ENCODE measurements at places on chromosomes 1 and 21.

DNA sequence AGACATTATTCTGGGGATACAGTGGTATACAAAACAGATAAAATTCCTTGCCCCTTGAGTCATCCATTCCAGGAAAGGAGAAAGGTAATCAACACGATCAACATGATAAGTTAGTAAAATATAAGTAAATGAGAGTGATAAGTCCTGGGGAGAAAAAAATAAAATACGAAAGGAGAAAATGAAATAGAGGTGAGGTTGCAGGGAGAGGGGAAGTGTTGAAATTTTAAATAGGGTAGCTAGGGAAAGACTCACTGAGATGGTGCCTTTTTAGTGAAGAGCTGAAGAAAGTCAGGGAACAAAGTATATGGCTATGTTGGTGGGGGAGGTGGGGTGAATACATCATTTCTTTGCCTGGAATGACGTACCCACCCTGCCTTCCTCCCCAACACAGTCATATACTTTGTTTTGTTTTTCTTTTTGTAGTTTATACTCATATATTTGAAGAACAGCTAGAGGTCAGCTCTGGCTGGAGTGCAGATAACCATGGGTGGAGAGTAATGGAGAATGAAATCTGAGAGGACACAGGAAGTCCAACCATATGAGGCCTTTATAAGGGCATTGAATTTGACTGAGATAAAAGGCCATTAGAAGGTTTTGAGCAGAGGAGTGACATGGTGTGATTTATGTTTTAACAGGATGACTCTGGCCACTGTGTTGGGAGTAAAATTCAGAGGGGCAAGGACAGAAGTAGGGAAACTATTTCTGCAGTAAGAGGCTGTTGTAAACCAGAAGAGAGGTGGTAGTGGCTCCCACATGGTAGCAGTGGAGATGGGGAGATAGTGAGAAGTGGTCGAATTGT, 54.8 kb downstream of the OSBPL9 start:
- peak; percentile 68 for DNase-seq

DNA sequence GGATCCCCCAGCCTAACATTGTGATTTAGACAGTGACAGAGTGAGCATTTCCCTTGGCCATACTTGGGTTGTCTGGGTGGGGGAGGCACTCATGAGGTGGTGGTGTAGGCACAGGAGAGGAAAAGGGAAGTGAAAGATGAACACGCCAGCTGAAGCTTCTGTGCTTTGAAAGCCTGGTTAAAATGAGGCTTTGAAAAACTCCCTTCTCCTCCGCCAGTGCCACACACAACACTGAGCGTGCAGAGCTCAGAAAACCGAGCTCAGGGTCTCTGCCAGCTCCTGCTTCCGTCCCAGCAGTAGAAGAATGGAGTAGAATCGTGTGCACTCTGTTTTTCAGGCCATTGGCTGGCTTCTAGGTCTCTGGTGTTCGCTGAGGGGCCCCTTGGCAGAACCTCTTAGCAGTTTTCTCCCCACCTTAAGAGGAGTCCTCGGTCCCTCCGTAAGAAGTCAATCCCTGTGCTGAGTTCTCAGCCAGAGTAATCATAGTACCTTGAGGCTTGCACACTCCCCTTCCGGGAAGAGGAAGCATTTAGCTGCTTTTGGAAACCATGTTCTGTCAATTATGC, 12.9 kb downstream of the PLEKHM2 start:
- DNase-seq = no peak

GRCh38 chr1:25095635-25096200, 136.6 kb downstream of the SYF2 start:
- no peak for DNase-seq

DNA sequence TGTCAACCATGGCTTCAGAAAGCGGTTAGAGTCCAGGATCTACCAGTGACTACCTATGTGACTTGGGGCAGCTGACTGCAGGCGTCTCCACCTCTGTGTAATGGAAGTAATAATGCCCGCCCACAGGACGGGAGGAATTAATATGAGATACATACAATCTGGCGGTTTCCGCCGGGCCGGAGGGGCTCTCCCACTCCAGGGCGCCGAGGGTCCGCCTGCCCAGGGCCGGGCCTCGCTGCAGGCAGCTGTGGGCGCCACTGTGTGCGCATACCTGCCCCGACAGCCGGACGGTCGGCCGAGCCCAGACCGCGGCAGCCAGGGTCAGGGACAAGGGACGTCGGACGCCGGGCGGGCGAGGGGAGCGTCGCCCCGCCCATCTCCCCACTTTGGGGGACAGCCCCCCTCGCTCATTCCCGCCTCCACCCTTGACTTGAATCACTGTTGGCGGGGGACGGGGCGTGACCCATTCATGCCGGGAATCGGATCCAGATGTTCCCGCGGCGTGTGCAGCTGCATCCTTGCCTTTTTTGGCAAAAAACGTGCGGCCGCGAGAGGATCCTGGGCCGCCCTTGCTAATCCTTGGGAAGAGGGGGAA, 6.0 kb upstream of the SF3A3 start:
- peak; percentile 65 for DNase-seq

- DNase-seq = no peak
These were observed 39.9 kb upstream of the RGL1 start for GRCh38 chr1:183764981-183765380.

- peak; percentile 30 for DNase-seq
These were observed 347.2 kb downstream of the DISC1 start for GRCh38 chr1:231973830-231974229.

GRCh38 chr1:152657677-152658076, 5.5 kb upstream of the LCE2D start:
- no peak for DNase-seq

- DNase-seq = no peak
These were observed 92.9 kb upstream of the TSPAN2 start for GRCh38 chr1:115182012-115182715.

DNA sequence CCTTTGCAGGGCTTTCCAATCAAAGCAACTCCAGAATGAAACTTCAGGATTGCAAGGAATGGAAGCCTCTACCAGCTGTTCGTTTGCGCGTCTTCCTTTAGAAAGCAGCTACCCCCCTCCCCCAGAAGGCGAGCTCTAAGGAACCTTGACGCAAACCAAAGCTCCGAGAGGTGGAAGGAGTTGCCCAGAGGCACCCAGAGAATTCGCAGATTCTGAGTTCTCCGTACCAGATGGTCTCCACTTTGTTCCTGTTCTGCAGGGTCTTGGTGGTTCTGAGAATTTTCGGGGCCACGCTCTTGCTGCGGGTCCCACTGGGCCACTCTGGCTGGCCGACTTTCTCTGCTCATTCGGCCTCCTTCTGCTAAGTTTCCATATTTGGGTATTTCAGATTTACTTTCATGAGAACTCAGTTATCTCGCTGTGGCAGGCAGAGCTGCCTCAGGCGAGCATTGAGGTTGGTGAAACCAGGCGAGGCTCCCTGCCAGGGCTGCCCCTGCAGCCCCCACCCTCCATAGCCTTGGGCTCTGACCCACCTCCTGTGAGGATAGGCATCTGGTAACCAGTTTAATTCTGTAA, 801 bp downstream of the TRAF5 start:
- DNase-seq = peak; percentile 20

- no peak for DNase-seq
These were observed 8.2 kb downstream of the ADORA1 start for GRCh38 chr1:203135636-203136305.

DNA sequence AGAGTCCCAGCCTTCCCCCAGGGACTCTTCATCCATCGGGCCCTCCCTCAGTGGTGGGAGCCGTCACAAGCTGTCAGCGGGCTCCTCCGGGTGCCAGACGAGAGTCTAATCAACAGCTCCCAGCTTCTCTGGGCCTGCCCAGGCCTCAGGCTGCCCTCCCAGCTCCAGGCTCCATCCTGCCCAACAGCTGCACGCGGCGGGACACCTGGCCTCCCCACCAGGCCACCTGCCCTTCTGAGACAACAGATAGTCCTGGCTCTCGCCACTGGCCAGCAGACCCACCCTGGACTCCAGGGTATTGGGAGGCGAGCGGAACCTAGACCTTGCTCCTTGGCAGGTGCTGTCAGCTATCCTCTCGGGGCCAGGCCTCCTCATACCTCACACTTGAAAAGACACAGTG, 3.1 kb downstream of the WNT4 start:
- no peak for DNase-seq

DNA sequence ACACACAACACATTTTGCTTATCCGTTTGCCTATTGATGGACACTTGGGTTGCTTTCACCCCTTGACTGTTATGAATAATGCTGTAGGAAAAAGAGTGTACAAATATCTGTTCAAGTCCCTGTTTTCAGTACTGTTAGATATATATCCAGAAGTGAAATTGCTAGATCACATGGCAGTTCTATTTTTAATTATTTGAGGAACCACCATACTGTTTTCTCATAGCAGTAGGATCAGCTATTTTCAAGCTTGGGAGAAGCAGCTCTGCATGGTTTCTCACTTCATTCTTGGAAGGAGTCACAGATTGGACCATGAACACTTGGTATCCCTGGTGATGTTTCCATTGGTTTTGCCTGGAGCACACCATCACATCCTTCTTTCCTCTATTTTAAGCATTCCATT, 114.4 kb upstream of the ZP4 start:
- DNase-seq = no peak

DNA sequence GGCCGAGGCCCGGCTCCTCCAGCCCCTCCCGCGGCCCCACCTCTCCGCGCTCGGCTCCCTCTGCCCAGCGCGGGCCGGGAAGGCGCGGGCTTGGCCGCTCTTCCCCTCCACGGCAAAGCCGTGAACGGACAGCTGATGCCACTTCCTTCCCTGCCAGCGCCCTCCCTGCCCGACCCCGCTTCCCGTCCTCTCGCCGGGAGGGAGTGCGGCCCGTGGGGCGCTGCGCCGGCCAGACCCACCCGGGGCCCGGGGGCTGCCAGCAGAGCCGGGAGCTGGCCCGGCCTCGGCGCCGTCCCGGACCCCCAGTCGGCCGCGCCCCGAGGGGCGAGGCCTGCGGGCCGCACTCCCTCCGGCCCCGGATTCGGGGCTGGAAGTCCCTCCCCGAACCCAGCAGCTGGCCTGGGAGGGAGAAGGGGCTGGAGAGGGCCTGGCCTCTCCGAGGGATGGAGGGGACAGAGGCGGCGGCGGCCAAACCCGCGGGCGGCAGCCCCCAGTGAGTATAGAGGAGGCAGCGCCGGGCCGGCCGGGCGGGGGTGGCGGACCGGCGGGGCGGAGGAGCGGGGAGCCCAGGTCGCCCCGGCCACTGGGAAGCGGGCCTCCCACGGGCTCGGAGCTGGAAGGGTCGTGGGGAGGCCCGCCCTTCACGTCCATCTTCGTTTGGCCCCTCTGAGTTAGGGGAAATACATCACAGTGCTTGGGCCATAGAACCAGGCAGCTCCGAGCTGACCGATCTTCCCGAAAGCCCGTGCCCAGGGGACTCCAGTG, at the start of gene KIAA1614:
KIAA1614 (plus strand) TSS at position 97 of the 765 bp plus-strand sequence; CDS start at position 444, 347 bp downstream.
- peak; percentile 39 for DNase-seq

DNA sequence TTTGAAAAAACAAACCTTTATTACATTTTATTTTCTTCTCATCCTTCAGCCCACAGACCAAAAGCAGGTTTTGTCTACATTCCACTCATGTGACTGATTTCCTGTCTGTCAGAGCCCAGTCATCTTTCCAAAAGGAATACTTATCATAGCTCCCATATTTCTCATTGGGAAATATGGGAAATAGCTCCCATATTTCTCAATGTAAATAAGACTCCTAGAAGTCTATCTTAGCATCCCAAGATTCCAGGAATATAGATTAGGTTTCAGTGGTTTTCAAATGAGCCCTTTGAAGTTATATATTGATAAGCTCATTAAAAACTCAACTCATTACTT, 19.1 kb upstream of the NRDC start:
- no peak for DNase-seq

DNA sequence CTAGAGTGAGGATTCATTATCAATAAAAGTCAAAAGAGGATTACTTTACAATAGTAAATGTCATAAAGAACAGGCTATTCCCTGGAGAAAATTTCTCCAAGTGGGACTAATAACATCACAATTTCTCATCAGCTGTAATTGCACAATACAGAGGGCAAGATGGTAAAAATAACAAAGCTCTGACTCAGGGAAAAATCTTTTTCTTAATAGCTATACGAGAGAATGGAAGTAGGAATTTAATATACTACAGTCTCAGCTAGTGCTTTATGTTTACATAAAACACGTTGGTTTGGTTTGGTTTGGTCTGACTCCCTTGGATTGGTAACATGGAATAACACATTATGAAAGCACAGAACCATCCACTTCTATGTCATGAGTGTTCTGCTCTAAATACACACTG, 397.6 kb downstream of the LRRIQ3 start:
- DNase-seq = no peak

- DNase-seq = no peak
These were observed 34.9 kb downstream of the VANGL1 start for GRCh38 chr1:115676498-115677181.

DNA sequence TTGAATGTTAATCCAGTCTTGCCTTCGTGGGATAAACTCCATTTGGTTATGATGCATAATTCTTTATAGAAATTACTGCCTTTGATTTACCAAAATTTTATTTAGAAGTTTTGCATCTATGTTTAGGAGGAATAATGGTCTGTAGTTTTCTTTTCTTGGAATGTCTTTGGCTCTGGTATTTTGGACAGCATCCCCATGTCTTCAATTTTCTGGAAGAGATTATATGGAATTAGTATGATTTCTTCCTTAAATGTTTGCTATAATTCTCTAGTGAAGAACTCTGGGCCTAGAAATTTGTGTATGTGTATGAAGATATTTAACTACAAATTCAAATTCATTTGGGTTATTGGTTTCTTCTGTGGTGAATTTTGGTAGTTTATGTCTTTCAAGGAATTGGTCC, 92.7 kb downstream of the SNX7 start:
- no peak for DNase-seq

DNA sequence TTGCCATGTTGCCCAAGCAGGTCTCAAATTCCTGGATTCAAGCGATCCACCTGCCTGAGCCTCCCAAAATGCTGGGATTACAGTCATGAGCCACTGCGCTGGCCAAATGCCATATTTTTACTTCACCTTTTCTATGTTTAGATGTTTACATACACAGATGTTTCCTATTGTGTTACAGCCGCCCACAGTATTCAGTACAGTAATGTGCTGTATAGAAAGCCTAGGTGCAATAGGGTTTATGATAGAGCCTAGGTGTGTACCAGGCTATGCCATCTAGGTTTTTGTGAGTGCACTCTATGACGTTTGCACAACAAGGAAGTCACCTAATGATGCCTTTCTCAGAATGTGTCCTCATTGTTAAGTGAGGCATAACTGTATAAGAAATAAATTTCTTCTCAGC, 153.4 kb downstream of the CHRM3 start:
- no peak for DNase-seq

DNA sequence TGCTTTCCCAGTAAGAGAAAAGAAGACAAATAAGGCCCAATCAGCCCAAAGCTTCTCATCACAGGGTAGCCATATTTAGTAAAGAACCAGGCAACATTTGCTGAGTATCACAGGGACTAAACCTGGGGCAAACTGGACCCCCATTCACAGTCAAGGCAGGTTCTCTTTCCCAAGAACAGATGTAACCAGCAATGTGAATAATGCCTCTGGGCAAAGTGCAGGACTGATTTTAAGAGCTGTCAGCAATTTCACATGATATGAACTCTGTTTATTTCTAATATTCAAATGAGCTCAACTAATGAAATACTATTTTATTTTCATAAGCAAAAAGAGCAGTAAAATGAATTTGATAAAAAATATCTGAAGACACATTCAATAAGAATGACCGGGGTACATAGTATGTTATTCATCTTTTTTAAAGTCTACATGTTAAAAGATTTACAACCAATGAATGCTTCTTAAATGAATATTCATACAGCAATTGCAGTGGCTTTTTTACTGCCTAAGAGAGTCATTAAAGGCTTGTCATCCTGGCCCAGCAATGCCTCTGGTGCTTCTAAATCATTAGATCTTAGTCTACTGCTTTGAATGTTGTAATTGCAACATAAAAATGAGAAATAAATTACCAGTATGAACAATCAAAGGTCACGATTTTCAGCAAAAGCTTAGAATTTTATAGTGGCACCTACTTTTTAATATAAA, 308.8 kb downstream of the SMYD3 start:
- no peak for DNase-seq

GRCh38 chr1:207964195-207964966, 53.5 kb upstream of the CD34 start:
- no peak for DNase-seq

Data from cardiac muscle cell (in vitro differentiated cells and primary cell).